ENCODE measurements at places on chromosomes 6 and 20. TPM values are rescaled to one million over a fixed set of nuclear protein-coding genes. Genes with fewer than 3 reads are reported as not detected.
A peak's percentile ranks its signal among the peaks of the same experiment; 100 is the strongest.

GRCh38 chr6:127550403-127550802 lies 26.6 kb upstream of the C6orf58 start:
- no peaks in the 10 kb centered on the region for H3K36me3 ChIP-seq
- no peak overlapping the region for H3K4me3 ChIP-seq

- H3K4me1 ChIP-seq, result no peaks in the 10 kb centered on the region
- H3K27me3 ChIP-seq, result no peaks in the 10 kb centered on the region
- H3K4me3 ChIP-seq, result no peak overlapping the region
- no peaks in the 10 kb centered on the region for H3K36me3 ChIP-seq
Measured at GRCh38 chr20:44637042-44637441, 14.5 kb downstream of the ADA start.

- H3K27me3 ChIP-seq, result no peaks in the 10 kb centered on the region
- no peak overlapping the region for H3K27ac ChIP-seq
- H3K4me1 ChIP-seq, result no peaks in the 10 kb centered on the region
- no peak for DNase-seq
- no peaks in the 10 kb centered on the region for H3K36me3 ChIP-seq
Measured at GRCh38 chr6:109861946-109862345, 116.2 kb upstream of the GPR6 start.

- H3K36me3 ChIP-seq, result no peaks in the 10 kb centered on the region
- no peaks in the 10 kb centered on the region for H3K27me3 ChIP-seq
- H3K27ac ChIP-seq, result no peak overlapping the region
- H3K4me1 ChIP-seq, result no peaks in the 10 kb centered on the region
- H3K4me3 ChIP-seq, result no peak overlapping the region
Measured at GRCh38 chr6:144646093-144647056, 361.2 kb downstream of the UTRN start.

The PDYN gene
- total RNA-seq, result not detected

DNA sequence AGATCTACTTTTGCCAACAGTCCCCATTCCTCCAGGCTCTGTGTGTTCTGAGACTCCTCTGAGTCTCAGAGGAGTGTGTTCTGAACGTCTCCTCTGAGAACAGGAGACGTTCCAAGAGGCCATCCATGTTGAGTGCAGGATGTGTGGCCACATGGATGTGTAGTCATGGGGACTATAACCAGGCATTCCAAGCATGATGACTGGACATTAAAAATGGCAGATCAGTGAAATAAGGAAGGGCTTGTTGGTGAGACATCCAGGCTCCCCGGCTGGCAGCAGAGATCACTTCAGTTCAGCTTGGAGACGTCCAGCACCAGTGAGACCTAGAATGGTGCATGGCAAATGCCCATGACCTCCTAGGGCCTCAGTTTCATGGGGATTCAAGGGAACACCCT lies 34.3 kb upstream of the POU5F1 start:
- no peak for DNase-seq
- no peaks in the 10 kb centered on the region for H3K27me3 ChIP-seq
- peak overlapping the region; percentile 90 for H3K27ac ChIP-seq
- H3K4me1 ChIP-seq, result peaks cover 33% of the 10 kb centered on the region
- H3K4me3 ChIP-seq, result no peak overlapping the region

DNA sequence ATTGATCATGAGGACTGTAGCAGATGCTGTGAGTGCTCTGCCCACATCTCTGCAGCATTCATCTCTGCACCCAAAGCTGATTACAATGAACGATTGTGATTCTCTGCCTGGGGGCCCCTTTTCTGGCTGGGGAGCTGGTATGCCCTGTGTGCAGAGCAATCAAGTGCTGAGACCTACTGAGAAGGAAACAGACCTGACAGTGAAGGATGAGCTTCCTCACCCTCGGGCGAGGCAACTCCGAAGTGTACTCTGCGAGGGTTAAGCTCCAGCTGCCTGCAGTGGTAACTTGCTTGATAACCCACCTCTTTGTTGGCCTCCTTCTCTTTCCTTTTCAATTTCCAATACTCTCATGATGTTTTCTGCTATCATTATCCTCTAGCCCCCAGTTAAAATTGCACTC lies 289.7 kb upstream of the RNF24 start:
- no peak for DNase-seq
- no peaks in the 10 kb centered on the region for H3K27me3 ChIP-seq
- no peaks in the 10 kb centered on the region for H3K36me3 ChIP-seq
- H3K4me3 ChIP-seq, result no peak overlapping the region
- H3K4me1 ChIP-seq, result no peaks in the 10 kb centered on the region

- peak overlapping the region; percentile 48 for H3K4me3 ChIP-seq
- no peaks in the 10 kb centered on the region for H3K36me3 ChIP-seq
- H3K4me1 ChIP-seq, result peaks cover 12% of the 10 kb centered on the region
- no peaks in the 10 kb centered on the region for H3K27me3 ChIP-seq
- no peak overlapping the region for H3K27ac ChIP-seq
Measured at GRCh38 chr6:107847844-107848802, 24.0 kb upstream of the SCML4 start.

DNA sequence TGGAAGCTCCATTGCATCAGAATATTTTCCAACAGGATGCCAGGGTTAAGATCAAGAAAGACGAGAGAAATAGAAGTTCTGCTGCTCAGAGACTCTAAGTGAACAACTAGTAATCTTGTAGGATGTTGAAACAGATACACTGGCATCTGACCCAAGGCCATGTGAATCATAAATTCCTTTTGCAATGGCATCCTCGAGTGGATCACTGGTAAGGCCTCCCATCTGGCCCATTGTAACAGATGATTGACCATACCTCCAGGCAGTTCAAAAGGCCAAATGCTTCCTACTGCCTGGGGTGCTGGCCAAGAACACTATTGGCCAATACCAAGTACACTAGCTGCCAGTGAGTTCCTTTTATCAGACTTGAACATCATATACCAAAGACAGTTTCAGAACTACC lies 9.9 kb upstream of the SLC17A3 start:
- no peaks in the 10 kb centered on the region for H3K27me3 ChIP-seq
- no peaks in the 10 kb centered on the region for H3K4me1 ChIP-seq
- no peaks in the 10 kb centered on the region for H3K36me3 ChIP-seq
- no peak overlapping the region for H3K4me3 ChIP-seq
- no peak for DNase-seq

The XRN2 gene
- 28.0 TPM for total RNA-seq

The ADGRF1 gene
- 13.5 TPM for total RNA-seq

The CEP162 gene
- 9.5 TPM for total RNA-seq

DNA sequence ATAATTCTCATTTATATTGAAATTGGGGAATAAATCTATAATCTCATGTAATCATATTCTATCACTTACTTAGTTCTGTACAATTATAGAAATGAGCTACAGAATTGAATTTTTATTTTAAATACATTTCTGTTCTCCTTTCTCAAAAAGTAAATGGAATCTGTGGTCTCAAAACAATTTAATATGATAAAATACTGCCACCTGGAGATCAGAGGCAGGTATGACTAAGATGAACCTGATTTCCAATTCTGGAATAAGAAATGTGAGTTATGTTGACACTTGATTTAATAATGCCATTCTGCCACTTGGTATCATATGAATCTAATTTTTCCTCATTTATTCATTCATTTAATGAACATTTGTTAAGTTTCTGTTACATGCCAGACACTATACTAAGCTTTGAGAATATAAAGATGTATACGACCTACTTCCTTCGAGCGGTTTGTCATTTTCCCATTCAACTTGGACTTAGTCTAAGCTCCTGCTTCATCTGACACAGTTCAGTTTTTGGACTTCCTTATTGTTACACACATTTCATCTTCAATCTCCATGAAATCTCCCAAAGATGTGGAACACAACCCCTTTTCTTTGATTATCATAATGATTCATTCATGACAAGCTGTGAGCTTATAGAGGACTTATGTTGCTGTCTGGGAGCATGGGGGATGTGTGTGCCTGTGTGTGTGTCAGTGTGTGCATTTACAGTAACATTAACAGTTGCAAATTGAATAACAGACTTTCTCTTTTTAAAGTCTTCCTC lies 7.5 kb upstream of the CCDC28A start:
- H3K36me3 ChIP-seq, result no peaks in the 10 kb centered on the region
- H3K4me1 ChIP-seq, result no peaks in the 10 kb centered on the region
- H3K27ac ChIP-seq, result no peak overlapping the region
- no peak for DNase-seq

GRCh38 chr6:68094070-68094469 lies 541.0 kb upstream of the ADGRB3 start:
- H3K4me1 ChIP-seq, result no peaks in the 10 kb centered on the region
- no peak overlapping the region for H3K4me3 ChIP-seq
- H3K27ac ChIP-seq, result no peak overlapping the region
- H3K27me3 ChIP-seq, result no peaks in the 10 kb centered on the region

DNA sequence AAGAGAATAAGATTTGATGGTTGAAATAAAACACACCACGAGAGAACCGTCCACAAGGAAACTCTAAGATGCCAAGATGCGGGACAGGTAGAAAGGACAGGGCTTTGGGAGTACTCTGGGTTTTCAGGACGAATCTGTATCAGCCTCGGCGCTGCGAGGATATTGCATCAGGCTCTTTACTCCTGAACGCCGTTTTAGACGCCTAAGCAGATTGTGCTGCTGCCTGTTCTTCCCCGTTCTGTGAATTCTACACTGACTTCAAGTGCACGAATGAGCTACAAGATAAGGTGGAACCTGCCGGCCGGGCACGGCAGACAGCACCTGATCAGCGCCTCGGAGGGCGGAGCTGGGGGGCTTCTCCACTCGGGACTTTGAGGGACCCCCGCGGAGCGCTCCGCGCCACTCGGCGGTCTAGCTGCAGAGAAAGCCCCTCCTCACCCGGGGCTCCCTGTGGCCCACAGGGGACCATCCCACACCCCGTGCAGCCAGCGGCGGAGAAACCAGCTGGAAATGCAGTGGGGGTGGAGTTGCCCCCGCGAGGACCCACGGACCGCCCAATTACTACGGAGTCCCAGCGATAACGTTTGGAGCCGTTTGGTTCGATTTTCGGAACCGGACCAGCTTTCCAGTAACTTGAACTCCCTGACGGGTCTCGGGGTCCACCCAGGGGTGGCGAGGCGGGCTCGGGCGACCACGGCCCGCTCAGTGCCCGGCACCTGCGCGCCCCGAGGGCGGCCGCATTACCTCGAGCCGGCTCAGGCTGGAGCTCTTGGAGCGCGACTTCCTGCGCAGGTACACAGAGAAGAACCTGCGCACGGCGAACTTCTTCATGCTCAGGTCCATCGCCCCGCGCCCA lies 646 bp downstream of the RPS6KA2 start:
- DNase-seq, result peak; percentile 24
- peak overlapping the region; percentile 65 for H3K4me3 ChIP-seq
- peak overlapping the region; percentile 79 for H3K27ac ChIP-seq
- H3K27me3 ChIP-seq, result no peaks in the 10 kb centered on the region
- H3K36me3 ChIP-seq, result no peaks in the 10 kb centered on the region
- no peaks in the 10 kb centered on the region for H3K4me1 ChIP-seq

The SUMO4 gene
- 5.1 TPM for total RNA-seq

DNA sequence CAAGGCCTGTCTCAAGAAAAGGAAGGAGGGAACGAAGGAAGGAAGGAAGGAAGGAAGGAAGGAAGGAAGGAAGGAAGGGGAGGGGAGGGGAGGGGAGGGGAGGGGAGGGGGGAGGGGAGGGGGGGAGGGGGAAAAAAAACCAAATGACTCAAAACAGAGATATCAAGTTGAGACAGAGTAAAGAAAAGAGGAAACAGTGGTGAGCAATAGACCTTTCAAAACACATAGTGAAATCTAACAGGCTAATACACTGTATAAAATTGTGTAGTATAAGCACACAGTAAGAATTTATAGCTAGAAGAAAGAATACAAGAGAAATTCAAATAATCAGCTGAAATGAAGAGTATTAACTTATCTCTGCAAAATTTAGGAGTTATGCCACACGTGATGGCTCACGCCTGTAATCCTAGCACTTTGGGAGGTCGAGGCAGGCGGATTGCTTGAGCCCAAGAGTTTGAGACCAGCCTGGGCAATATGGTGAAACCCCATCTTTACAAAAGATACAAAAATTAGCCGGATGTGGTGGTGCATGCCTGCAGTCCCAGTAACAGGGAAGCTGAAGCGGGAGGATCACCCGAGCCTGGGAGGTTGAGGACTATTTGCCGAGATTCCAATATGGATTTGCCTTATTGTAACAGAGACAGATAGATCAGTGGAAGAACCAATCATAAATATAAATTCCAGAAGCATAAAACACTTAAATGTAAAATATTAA lies 123.2 kb downstream of the PRND start:
- H3K36me3 ChIP-seq, result no peaks in the 10 kb centered on the region
- H3K27ac ChIP-seq, result no peak overlapping the region
- DNase-seq, result no peak
- H3K27me3 ChIP-seq, result no peaks in the 10 kb centered on the region
- no peaks in the 10 kb centered on the region for H3K4me1 ChIP-seq

- peak; percentile 45 for DNase-seq
- no peaks in the 10 kb centered on the region for H3K27me3 ChIP-seq
- H3K36me3 ChIP-seq, result no peaks in the 10 kb centered on the region
- peak overlapping the region; percentile 60 for H3K27ac ChIP-seq
- H3K4me1 ChIP-seq, result peaks cover 4% of the 10 kb centered on the region
- H3K4me3 ChIP-seq, result peak overlapping the region; percentile 37
Measured at GRCh38 chr6:166253281-166253681, 54.9 kb downstream of the PRR18 start.

The PPP1R10 gene
- 57.8 TPM for total RNA-seq

- no peaks in the 10 kb centered on the region for H3K36me3 ChIP-seq
- H3K4me1 ChIP-seq, result peaks cover 58% of the 10 kb centered on the region
- H3K27ac ChIP-seq, result peak overlapping the region; percentile 72
Measured at GRCh38 chr6:108589244-108589791, 28.6 kb downstream of the FOXO3 start.

DNA sequence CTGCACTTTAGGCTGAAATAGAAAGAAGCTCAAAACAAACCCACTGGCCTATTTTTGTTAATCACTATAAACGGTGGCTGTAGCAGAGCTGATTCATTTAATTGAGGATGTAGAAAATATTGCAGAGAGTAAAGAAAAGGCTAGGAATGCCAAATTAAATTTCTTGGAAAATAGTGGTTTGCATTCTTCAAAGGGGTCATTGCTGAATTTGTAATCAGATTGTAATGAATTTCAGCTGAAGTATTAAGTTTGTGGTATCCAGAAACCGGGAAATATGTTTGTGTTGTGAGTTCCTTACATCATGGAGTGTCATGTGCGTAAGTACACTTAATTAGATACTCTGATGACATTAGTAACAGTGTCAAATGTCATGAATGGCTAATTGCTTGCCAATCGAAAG lies 203.0 kb downstream of the SAMD5 start:
- H3K4me3 ChIP-seq, result no peak overlapping the region
- DNase-seq, result no peak
- H3K36me3 ChIP-seq, result no peaks in the 10 kb centered on the region
- no peaks in the 10 kb centered on the region for H3K4me1 ChIP-seq
- H3K27ac ChIP-seq, result no peak overlapping the region

- no peaks in the 10 kb centered on the region for H3K4me1 ChIP-seq
- no peaks in the 10 kb centered on the region for H3K27me3 ChIP-seq
- H3K4me3 ChIP-seq, result no peak overlapping the region
- no peak for DNase-seq
- H3K36me3 ChIP-seq, result no peaks in the 10 kb centered on the region
Measured at GRCh38 chr6:119527231-119527578, 177.6 kb upstream of the MAN1A1 start.

The CTAGE9 gene
- total RNA-seq, result not detected

The HLA-DOA gene
- 0.95 TPM for total RNA-seq

The SLC12A5 gene
- total RNA-seq, result not detected

DNA sequence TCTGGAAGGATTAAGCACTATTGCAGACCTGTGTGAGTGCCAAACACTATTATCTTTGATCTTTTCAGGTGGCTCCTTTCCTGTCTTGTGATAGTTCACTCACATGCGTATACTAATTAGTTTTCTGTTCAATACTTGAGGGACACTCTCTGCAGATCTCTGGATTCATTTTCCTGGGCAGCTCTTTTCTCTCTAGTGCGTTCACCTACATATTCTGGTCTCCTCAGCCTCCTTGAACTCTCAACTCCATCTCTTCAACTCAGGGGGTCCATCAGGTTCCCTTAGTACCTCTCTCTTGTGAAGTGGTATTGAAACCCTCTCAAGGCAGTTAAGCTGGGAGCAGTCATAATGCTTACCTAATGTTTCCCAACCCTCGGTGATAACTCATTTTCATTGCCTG lies 1218.1 kb upstream of the MAP3K7 start:
- H3K27me3 ChIP-seq, result no peaks in the 10 kb centered on the region
- H3K36me3 ChIP-seq, result no peaks in the 10 kb centered on the region
- no peak for DNase-seq
- no peak overlapping the region for H3K4me3 ChIP-seq
- H3K27ac ChIP-seq, result no peak overlapping the region

Data from Peyer's patch (tissue), 4 donors.